ENCODE measurements at places on chromosomes 16 and 17.

GRCh38 chr17:42313773-42314566 lies 25.7 kb downstream of the STAT5A start:
- H3K4me3 ChIP-seq = no peak overlapping the region
- no peak overlapping the region for H3K27ac ChIP-seq
- H3K36me3 ChIP-seq = peaks cover 53% of the 10 kb centered on the region

- H3K4me3 ChIP-seq = no peak overlapping the region
- H3K36me3 ChIP-seq = no peaks in the 10 kb centered on the region
- peaks cover 88% of the 10 kb centered on the region for H3K27me3 ChIP-seq
- no peak overlapping the region for H3K27ac ChIP-seq
- no peaks in the 10 kb centered on the region for H3K4me1 ChIP-seq
Observed at GRCh38 chr17:39607057-39607850, 466 bp downstream of the NEUROD2 start.

- no peak overlapping the region for H3K4me3 ChIP-seq
- no peaks in the 10 kb centered on the region for H3K4me1 ChIP-seq
- H3K27me3 ChIP-seq = peaks cover 40% of the 10 kb centered on the region
Observed at GRCh38 chr17:19762515-19762961, 14.4 kb upstream of the ALDH3A1 start.

- no peaks in the 10 kb centered on the region for H3K27me3 ChIP-seq
- no peak for DNase-seq
- no peaks in the 10 kb centered on the region for H3K36me3 ChIP-seq
- H3K4me3 ChIP-seq = no peak overlapping the region
- H3K4me1 ChIP-seq = no peaks in the 10 kb centered on the region
Observed at GRCh38 chr16:55386534-55387296, 62.7 kb downstream of the IRX6 start.

GRCh38 chr17:18250259-18250658 lies 8.3 kb downstream of the FLII start:
- H3K27ac ChIP-seq = no peak overlapping the region
- H3K4me1 ChIP-seq = no peaks in the 10 kb centered on the region
- DNase-seq = no peak

- no peak for DNase-seq
- H3K27ac ChIP-seq = peak overlapping the region; percentile 60
- peaks cover 5% of the 10 kb centered on the region for H3K4me1 ChIP-seq
- H3K27me3 ChIP-seq = no peaks in the 10 kb centered on the region
Observed at GRCh38 chr16:3138823-3139426, 4.1 kb downstream of the ZNF213 start.

GRCh38 chr16:7443142-7443541 lies 110.5 kb downstream of the RBFOX1 start:
- DNase-seq = no peak
- H3K4me3 ChIP-seq = no peak overlapping the region
- no peaks in the 10 kb centered on the region for H3K4me1 ChIP-seq
- no peaks in the 10 kb centered on the region for H3K27me3 ChIP-seq
- no peaks in the 10 kb centered on the region for H3K36me3 ChIP-seq
- H3K27ac ChIP-seq = no peak overlapping the region

DNA sequence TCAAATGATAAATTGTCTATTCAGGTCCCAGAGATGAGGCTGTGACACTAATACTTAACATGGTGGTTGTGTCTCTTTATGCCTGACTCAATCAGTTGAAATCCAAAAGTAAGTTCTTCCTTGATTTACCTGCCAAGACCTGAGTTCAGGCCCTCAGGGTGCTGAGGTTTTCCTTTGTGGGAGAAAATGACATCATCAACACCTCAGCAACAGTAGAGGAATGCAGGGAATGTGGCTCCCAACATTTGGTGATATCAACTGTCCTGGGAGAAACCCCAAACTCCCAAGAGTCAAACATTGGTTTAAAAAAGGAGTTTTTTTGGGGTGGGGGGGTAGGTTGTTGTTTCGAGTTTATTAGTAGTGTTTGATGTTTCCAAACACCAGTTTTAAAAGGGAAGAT lies 14.7 kb downstream of the RNF43 start:
- no peak overlapping the region for H3K4me3 ChIP-seq
- H3K27me3 ChIP-seq = peaks cover 1% of the 10 kb centered on the region
- no peaks in the 10 kb centered on the region for H3K4me1 ChIP-seq
- H3K36me3 ChIP-seq = no peaks in the 10 kb centered on the region

- no peak overlapping the region for H3K4me3 ChIP-seq
- H3K36me3 ChIP-seq = peaks cover 25% of the 10 kb centered on the region
- no peaks in the 10 kb centered on the region for H3K27me3 ChIP-seq
- peaks cover 1% of the 10 kb centered on the region for H3K4me1 ChIP-seq
Observed at GRCh38 chr16:56480776-56481467, 29.6 kb downstream of the OGFOD1 start.

DNA sequence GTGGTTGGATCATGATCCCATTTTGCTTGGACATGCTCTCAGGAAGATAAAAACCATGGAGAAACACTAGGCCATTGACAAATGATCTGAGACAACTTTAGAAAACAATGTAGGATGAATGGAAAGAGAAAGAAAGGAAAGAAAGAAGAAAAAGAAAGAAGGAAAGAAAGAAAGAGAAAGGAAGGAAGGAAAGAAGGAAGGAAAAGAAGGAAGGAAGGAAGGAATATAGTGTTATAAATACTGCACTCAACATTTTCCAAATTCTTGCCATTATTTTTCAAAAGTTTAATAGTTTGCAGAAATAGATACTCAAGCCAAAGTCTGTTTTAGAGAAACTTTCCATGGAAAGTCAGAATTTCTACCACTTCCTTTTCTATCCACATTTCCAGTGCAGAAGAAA lies 39.2 kb upstream of the CACNG3 start:
- H3K4me1 ChIP-seq = no peaks in the 10 kb centered on the region
- no peaks in the 10 kb centered on the region for H3K36me3 ChIP-seq
- H3K4me3 ChIP-seq = no peak overlapping the region
- no peaks in the 10 kb centered on the region for H3K27me3 ChIP-seq
- H3K27ac ChIP-seq = no peak overlapping the region
- DNase-seq = no peak

DNA sequence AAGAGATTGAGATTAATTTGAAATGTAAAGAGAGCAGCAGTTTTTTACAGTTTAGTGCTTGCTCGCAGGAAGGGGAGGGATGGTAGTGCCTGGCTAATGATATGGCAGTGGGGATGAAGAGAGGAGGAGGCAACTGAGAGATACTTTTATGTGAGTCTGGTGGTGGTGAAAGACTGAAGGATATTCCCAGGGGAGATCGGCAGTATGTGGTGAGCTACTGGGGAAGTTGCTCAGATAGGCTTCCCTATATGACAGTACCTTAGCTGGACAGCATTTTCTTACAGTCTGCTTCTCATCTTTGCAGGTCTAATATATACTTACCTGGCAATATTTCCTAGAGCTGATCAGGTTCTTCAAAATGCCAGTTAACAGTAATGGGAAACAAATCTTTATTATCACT lies 8.6 kb downstream of the CEP95 start:
- H3K4me3 ChIP-seq = no peak overlapping the region
- no peaks in the 10 kb centered on the region for H3K4me1 ChIP-seq
- peaks cover 32% of the 10 kb centered on the region for H3K36me3 ChIP-seq
- DNase-seq = no peak
- no peak overlapping the region for H3K27ac ChIP-seq

- peaks cover 3% of the 10 kb centered on the region for H3K4me1 ChIP-seq
- peak; percentile 45 for DNase-seq
- H3K27ac ChIP-seq = no peak overlapping the region
- no peaks in the 10 kb centered on the region for H3K36me3 ChIP-seq
- H3K27me3 ChIP-seq = no peaks in the 10 kb centered on the region
- no peak overlapping the region for H3K4me3 ChIP-seq
Observed at GRCh38 chr16:65967376-65967775, 399.1 kb upstream of the CDH5 start.

GRCh38 chr16:19106625-19107020 lies 7.1 kb upstream of the ITPRIPL2 start:
- H3K36me3 ChIP-seq = no peaks in the 10 kb centered on the region
- H3K4me3 ChIP-seq = no peak overlapping the region
- peaks cover 9% of the 10 kb centered on the region for H3K4me1 ChIP-seq
- no peaks in the 10 kb centered on the region for H3K27me3 ChIP-seq
- H3K27ac ChIP-seq = no peak overlapping the region
- no peak for DNase-seq

DNA sequence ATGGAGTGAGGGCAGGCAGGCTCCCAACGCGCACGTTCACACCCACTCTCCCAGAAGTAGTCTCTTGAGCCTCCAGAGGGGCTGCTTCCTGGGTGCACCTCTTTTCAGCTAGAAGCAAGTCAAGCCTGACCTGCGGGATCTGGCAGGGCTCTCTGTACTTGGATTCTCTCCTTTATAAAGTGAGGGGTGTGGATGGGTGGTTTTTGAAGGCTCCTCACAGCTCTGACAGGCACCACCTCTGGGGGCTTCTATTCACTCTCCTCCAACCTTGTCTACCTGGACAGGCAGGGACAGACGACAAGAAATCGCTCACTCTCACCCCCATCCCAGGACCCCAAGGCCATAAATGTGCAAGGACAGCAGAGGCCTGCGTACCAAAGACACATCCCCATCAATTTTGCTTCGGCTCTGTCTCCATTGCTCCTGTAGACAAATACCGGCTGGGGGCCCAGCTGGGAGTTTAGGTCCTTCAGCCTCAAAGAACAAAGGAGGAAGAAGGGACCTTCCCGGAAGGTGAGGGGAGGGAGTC lies 814 bp upstream of the DYNLL2 start:
- peaks cover 10% of the 10 kb centered on the region for H3K27me3 ChIP-seq
- H3K4me1 ChIP-seq = peaks cover 13% of the 10 kb centered on the region
- no peak overlapping the region for H3K4me3 ChIP-seq
- peak overlapping the region; percentile 88 for H3K27ac ChIP-seq

DNA sequence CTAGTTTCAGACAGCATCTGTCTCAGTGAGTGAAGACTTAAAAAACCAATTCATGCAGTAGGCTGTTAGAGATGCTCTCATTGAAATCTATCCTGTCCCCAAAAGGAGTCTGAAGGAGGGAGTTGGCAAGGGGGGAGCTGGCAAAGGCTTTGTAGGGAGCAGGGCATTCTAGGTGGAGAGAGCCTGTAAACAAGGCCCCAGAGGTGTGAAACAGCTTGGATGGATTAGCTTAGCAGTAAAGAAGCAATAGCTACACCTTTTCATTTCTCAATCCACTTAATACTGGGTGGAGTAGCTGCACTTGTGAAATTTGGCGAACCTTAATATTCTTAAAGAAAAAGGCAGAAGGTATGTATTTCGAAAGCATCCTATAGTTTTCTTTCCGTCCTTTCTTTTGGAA lies 61.8 kb downstream of the KSR1 start:
- H3K4me1 ChIP-seq = peaks cover 39% of the 10 kb centered on the region
- H3K36me3 ChIP-seq = no peaks in the 10 kb centered on the region
- H3K27ac ChIP-seq = no peak overlapping the region
- H3K4me3 ChIP-seq = no peak overlapping the region
- DNase-seq = no peak
- no peaks in the 10 kb centered on the region for H3K27me3 ChIP-seq

DNA sequence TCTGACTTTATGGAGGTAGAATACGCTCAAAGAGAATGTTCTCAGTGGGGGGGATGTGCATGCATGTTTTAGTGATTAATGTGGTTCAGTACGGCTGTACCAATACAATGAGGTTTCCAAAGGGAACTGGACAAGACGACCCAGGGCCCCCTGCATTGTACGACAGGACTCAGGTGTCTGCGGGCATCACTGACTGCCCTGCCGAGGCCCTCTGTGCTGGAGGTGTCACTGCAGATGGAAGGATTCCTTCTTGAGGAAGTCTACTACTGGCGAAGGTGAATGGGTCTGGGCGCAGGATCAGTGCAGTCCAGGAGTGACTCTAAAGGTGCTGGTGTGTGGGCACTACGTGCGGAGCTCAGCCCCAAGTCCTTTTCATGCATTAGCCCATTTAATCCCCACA lies 3.5 kb upstream of the LGALS9 start:
- peaks cover 6% of the 10 kb centered on the region for H3K4me1 ChIP-seq
- no peak overlapping the region for H3K4me3 ChIP-seq
- H3K27me3 ChIP-seq = no peaks in the 10 kb centered on the region
- no peak overlapping the region for H3K27ac ChIP-seq
- peaks cover 54% of the 10 kb centered on the region for H3K36me3 ChIP-seq

DNA sequence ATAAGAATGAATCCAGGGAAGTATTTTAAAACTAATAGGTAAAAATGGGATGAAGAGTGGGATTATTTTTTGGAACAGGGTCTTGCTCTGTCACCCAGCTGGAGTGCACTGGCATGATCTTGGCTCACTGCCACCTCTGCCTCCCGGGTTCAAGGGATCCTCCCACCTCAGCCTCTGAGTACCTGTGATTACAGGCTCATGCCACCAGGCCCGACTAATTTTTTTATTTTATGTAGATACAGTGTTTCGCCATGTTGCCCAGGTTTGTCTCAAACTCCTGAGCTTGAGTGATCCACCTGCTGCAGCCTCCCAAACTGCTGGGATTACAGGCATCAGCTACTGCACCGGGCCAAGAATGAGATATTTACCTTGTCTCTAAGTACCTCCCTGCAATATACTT lies 22.1 kb downstream of the NSMCE1 start:
- H3K36me3 ChIP-seq = no peaks in the 10 kb centered on the region
- H3K4me3 ChIP-seq = no peak overlapping the region
- no peak for DNase-seq
- peak overlapping the region; percentile 55 for H3K27ac ChIP-seq

DNA sequence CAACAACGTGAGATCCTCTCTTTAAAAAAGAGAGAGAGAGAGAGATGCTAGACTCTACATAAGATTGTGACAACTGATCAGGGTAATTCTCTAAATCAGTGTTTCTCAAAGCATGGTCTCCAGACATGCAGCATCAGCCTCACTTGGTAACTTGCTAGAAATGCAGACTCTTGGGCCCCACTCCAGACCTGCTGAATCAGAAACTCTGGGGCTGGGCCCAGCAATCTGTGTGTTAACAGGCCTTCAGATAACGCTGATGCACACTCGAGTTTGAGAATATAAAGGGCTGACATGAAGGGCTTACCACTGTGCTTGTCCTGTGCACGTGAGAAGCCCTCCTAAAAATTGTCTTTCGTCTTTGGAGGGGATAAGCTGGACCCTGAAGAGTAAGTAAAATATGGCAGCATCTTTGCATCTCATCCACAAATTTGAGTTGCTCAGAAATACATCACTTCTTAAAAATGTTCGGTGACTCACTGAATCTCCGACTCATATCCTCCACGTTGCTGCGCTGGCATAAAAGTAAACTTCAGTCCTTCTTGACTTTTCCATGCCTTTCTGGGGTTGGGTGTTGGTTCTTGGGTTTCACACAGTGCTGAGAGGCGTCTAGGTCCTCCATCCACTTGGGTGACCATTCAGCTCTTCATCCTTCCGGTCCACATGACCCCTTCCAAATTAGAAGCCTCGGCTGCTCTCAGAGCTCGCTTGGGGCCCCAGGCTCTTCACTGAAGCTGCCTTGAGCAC lies 26.1 kb upstream of the KDM8 start:
- peaks cover 11% of the 10 kb centered on the region for H3K4me1 ChIP-seq
- peak; percentile 93 for DNase-seq
- no peaks in the 10 kb centered on the region for H3K36me3 ChIP-seq
- H3K4me3 ChIP-seq = no peak overlapping the region
- H3K27ac ChIP-seq = peak overlapping the region; percentile 90

DNA sequence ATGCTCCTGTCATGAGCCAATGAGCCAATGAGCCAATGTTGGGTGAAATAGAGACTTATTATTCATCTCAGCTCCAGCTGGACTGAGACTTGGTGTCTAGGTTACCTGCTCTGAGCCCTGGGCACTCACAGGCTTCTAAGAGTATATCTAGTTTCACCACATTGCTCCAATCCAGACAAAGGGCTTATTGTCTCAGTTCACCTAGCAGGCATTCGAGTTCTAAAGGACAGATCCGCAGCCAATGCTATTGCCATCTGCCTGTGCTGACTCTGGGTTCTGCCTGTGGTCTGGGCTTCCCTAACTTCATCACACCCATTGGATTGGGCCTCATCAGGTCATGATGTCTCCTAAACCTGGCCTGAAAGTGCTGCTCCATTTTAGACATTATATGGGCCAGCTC lies 66.1 kb upstream of the HS3ST4 start:
- no peaks in the 10 kb centered on the region for H3K4me1 ChIP-seq
- H3K27ac ChIP-seq = no peak overlapping the region
- no peaks in the 10 kb centered on the region for H3K27me3 ChIP-seq
- no peak for DNase-seq
